BJ (cell line): ENCODE measurements at places on chromosomes 12 and 14. TPM values are rescaled to one million over a fixed set of nuclear protein-coding genes. Genes with fewer than 3 reads are reported as not detected.

DNA sequence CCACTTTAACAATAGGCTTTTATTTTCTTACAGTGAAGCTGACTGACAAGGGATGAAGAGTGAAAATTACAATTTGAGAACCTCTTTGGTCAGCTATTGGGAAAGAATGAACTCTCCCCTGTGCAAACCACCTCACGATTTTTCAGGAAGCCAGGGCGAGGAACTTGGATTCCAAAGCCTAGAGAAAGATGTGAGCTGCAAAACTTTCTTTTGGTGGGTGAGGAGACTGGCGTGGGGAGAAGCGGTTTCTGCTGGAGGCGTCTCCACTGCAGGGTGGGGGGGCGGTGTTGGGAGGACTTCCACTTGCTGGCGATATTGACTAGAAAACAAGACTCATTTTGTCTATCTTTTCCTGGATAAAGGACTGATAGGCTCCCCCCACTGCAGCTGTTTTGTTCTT, 59.3 kb upstream of the VRK1 start:
- no peak for DNase-seq

DNA sequence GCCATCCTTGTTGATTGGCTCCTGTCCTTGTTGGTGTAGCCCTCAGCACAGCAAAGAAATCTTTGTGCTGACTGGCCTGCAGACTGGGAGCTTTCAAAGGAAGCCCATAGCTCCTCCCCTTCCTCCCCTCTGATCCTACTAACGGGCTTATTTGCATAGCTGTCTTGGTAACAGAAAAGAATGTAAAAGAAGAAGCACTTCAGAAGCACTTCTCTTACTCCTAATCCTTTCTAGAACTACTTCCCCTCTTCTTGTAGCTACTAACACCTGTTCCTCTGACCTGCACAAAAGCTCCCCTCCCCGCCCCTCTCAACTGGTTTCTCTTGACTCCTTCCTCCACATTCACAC, 14.3 kb upstream of the RIC8B start:
- no peak for DNase-seq

DNA sequence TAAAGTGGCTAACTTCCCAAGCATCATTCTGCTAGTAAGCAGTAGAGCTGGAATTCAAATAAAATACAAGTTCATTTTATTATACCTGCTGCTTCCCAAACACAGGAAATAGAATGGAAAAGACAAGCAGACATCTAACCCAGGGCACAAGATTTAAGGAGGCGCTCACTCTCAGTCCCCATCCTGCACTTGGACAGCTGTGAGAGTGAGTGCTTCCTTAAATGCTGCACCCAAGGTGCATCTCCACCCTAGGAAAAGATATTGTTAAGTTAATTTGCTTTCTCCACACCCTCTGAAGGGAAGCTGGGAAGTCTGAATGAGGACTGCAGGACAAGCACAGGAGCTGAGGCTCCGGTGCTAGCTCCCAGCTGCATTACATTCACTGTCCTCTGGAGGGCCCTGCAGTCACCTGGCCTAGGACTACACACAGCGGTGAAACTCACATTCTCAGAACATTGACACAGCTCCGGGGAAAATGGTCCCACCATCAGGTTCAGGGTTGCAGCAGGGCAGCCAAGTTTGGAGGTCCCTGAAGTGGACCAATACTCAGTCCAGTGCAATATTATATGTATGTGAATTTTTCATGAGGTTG, 14.2 kb downstream of the HEBP1 start:
- no peak for DNase-seq

- no peak for DNase-seq
Measured at GRCh38 chr14:59439256-59439965, 25.8 kb downstream of the GPR135 start.

DNA sequence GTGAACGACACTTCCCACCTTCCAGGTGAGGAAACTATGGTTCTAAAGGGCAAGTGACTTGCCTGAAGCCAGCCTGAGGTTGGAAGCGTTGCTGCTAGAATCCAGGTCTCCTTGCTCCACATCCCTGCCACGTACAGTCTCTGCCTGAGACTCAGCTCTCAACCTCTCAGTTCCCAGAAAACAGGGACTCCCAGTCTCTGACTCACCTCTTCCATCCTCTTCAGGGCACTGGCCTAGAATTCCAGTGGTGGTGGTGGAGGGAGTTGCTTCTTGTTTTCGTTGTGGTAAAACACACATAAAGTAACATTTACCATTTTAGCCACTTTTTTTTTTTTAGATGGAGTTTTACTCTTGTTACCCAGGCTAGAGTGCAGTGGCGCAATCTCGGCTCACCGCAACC, 7.3 kb downstream of the GPR68 start:
- peak; percentile 47 for DNase-seq

DNA sequence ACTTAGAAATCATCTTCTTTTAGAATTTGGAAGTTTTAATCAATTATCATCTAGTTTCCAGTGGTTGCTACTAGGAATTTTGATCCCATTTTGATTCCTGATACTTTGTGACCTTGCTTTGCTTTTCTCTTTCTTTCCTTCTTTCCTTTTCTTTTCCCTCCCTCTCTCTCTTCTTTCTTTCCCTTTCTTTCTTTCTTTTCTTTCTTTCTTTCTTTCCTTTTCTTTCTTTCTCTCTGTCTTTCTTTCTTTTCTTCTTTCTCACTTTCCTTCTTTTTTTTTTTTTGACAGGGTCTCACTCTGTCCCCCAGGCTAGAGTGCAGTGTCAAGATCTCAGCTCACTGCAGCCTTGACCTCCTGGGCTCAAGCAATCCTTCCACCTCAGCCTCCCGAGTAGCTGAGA, 81.5 kb upstream of the OSBPL8 start:
- no peak for DNase-seq

DNA sequence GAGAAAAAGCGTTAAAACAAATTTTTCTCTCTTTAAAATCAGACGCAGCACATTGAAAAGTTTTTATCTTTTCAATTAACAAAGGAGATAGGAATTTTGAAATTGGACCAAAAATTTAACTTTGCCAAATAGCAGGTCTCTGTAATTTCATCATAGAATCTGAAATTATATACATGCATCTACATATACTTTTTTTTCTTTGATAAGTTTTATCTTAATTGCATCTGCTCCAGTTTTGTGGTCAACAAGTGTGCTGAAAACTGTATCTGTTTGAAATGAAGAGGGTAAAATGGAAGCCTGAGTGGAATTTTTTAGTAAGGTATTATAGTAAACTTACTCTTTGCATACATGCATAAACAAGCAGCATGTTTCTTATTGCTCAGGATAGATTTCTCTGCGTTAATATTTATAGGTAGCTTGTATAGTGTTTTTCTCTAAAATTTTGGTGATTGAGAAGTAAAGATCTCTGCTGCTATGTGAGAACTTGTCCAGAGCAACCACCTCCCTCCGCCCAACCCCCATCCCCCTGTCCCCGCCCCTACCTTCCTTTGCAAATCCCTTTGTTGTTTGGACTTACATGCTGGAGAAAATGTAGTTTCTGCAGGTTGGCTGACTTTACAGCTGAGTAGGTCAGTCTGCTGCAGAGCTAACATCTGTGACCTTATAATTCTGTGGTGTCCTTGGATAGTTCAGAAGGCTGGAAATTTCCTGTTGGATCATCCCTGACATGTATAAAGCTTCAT, 64.6 kb downstream of the VRK1 start:
- no peak for DNase-seq

DNA sequence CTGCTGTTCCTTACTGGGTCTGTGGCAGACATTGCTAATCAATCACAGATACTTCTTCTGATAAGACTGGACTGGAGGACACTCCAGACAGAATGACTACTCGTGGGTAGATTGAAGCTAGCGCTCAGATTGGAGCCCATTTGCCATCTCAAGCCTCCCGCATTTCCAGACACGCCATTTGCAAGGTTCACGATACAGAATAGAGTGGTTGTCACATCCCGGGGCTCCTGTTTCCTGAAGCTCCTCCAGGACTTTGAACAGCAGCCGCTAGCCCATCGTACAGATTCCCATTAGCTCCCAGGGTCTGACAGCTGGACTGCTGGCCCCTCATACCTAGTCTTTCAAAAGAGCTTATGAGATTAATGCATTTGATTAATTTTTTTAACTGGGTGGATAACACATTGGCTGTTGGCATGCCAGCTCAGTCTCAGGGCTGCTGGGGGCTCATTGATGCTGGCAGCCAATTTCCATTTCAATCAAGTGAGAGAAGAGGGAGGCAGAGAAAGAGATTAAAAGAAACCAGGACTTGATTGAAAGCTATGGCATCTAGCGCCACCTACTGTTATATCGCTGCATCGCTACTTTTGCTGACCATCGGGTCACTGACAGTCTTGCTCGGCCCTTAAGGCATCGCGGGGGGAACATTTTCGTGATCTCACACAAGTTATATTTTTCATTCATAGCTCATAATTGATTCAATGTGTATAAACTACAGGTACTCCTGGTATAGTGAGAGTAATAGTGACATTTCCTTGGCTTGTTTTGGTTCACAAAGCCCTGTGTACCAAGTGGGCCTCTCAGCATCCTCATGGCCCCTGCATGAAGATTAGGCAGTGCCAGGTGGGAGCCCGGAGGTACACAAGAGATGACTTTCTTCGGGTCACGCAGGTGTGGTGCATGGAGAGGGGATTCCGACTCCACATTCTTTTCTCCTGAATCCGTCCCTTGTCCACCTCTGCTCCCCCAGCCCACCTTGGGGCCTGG, 78.6 kb downstream of the CCDC60 start:
- peak; percentile 1 for DNase-seq

- no peak for DNase-seq
Measured at GRCh38 chr12:47808050-47808449, 11.7 kb downstream of the HDAC7 start.

DNA sequence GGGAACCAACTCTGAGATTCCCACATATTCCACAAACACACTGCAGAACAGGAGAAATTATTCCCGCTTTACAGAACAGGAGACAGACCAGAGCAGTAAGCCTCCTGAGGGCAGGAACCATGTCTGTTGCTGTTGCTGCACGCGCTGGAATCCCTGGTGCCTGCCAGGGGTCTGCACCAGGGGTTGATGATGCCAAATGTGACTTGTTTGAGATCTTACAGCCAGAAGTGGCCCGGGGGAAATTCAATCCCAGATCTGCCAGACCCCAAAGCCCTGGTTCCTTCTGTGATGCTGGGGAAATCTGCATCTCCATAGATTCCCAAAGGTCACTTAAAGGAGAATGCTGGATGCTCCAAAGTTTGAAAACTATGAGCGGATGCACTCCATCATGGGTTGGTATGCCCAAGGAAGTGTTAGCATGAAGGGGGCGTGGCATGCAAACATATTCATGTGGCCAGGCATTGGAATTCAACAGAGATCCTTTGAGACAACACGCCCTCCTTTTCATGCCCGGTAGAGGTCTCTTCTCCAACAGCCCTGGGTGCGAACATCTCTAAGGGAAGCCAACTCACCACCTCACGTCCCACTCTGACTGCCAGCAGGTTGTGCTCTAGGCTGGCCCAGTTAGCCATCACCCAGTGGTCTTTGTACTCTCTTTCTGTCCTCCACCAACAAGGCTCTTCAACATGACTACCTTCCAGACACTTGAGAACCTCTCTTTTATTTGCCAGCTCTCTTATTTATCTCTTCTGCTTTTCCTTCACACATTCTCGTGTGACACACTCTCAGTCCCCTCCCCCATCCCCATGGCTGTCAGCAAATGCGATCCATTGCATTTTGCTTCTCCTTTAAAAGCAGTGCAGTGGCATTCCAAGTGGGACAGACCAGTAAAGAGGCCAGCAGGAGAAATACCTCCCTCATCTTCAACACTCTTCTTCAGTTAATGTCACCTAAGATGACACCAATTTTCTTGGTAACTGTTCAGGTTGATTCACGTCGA, 131.3 kb downstream of the ZFP36L1 start:
- DNase-seq = no peak

DNA sequence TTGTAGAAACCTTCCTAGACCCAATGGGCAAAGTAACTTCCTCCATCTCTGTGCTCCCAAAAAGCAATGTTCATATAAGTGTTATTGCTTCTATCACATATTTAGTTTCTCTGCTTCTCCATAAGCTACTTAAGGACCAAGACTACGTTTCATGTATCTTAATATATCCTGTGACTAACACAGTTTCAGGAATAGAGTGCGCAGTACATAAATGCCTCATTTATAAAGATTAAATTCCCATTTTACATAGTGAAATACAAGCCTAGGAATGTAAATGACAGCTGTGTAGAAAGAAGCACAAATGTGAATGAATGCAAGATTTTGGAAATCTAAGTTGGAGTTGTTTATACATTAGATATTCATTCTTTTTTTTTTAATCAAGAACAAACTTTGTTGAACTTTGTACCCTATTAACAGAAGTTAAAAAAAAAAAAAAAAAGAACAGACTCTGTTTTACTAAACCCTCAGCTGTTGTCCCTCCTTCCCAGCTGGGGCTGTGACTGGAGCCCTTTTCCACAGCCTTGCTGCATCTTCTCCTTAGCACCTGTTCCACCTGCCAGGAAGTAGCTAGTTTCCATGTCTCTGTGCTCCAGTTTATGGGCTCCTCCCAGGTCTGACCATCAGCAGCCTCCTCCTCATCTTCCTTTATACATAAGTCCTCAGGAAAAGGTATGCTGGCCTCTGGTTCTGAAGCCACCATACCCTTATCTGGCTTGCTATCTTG, 7.0 kb upstream of the METTL17 start:
- DNase-seq = no peak

DNA sequence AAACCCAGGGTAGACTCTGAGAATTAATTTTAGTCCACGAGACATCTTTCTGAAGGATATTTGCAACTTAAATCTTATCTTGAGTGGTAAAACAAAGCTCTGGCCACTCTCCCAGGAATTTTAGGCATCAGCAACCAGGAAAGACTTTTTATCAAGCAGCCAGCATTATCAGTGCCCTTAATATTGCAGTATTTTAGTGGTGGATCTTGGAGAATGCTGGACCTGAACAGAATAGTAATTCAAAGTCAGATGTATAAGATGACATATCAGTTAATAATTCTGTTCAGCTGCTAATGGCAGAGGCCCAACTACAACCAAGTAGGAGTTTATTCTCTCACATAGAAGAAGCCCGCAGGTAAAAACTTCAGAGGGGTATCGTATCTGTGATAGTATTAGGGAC, 59.0 kb upstream of the CRY1 start:
- DNase-seq = no peak

DNA sequence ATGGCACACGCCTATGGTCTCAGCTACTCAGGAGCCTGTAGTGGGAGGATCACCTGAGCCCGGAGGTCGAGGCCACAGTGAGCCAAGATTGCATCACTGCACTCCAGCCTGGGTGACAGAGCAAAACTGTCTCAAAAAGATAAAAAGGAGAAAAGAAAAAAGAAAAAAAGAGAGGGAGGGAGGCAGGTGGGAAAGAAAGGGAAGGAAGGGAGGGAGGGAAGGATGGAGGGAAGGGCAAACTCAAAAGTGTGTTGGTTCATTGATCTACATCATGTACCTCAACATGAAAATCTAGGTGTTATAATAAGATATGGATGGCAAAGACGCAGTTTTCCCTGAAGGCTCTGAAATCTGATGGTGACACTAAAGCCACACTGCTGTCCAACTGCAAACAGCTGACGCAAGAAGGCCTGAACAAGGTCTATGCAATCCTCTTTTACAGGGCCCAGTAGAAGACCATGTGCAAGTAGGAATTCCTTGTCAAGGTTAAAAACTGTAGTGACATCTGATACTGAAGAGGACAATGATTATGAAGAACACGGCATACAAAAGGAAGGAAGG, 143.6 kb downstream of the ITPR2 start:
- DNase-seq = no peak

Gene PAX9
- not detected in 2 replicates for polyA plus RNA-seq

Gene KRT75
- polyA plus RNA-seq = not detected in 2 replicates

Gene SSTR1
- 42.2 and 55.9 TPM in 2 replicates for polyA plus RNA-seq
